Small intestine (tissue), 16 donors: ENCODE measurements at places on chromosomes 6 and 20.
A peak's percentile ranks its signal among the peaks of the same experiment; 100 is the strongest.

DNA sequence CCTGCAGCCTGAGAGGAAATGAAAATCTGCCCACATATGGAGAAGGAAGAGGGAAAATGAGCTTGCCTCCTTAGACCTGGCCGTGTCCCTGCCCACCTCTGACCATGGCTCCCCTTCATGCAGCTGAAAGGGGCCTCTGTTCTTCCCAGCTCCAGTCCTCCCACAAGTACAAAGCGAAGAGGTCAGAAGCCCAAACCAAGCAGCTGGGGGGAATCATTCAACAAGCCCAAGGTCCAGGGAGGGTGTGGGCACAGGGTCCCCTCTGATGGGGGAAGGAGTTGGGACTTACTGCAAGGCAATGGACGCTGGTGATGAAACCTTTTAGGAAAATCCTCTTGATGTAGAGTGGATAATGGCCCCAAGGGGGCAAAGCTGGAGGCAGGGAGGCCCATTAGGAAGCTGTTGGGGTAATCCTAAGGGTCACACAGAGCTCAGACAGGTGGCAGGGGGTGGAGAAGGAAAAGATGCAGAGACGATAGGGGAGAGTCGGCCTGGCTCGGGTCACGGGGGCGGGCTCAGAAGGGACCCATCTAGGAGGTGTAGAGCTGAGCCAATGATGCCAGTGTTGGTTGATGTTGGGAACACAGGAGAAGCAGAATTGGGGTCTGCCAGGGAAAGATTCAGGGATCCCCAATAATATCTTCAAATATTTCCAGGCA lies 16.1 kb upstream of the GRM4 start:
- DNase-seq = no peak

DNA sequence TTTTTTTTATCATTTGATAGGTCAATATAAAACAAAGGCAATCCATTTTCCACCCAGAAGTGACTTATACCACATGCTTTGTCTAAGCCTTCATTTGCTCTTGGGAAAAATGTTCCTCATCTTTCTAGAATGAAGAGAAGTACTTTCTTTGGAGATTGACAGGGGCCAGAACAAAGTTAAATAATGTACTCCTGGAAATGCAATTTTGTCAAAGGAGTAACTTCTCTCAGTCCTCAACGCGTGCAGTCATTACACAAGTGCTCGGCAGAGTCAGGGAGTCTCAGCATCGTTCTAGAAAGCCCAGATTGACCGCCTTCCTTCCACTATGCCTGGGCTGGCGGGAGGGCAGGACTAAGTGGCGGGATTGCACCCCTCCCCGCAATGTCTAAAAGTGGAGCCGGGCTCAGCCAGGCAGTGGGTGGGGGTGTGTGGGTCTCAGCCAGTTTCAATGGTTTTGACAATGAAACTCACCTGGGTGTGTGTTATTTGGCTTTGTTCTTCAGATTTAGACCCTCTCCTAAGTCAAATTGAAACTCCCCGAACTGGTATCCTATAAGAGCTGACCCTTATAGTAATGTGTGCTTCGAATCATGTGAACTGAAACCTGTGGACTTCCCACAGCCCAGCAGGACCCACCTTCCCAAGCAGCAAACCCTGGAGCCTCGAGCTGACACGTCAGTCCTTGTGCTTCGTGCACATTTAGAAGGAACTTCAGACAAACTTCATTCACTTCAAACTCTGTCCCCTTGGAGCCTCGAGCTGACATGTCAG lies 63.2 kb upstream of the DUSP22 start:
- no peak for DNase-seq

DNA sequence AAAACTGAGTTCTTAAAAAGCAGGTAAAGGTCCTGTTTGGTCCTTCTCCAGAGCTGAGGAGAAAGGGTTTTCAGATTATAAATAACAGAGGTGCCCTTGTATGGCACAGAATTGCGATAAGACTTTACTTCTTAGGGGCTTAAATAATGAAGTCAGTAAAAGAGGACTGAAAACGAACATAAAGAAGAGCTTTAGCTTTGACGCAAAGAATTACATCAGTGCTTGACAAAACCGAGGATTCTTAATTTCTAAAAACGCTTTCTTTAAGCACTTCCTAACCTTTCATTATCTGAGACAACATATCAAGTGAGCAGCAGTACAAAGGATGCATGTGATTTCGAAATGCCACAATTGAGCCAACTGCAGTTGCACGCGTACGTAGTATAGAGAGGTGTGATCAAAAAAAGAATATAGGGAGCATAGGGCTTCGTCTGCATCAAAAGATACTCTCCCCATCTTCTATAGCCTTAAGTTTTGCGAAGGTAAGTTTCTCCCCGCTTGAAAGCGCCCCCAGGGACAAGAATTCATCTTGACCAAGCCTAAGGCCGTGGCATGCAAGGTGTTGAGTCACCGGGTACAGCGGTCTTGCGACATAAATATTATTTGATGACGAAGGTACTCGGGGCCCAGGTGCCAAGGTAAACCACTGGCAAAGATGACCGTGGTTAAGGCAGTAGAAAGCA lies 778 bp upstream of the LOC128125822 start:
- DNase-seq = peak; percentile 88

DNA sequence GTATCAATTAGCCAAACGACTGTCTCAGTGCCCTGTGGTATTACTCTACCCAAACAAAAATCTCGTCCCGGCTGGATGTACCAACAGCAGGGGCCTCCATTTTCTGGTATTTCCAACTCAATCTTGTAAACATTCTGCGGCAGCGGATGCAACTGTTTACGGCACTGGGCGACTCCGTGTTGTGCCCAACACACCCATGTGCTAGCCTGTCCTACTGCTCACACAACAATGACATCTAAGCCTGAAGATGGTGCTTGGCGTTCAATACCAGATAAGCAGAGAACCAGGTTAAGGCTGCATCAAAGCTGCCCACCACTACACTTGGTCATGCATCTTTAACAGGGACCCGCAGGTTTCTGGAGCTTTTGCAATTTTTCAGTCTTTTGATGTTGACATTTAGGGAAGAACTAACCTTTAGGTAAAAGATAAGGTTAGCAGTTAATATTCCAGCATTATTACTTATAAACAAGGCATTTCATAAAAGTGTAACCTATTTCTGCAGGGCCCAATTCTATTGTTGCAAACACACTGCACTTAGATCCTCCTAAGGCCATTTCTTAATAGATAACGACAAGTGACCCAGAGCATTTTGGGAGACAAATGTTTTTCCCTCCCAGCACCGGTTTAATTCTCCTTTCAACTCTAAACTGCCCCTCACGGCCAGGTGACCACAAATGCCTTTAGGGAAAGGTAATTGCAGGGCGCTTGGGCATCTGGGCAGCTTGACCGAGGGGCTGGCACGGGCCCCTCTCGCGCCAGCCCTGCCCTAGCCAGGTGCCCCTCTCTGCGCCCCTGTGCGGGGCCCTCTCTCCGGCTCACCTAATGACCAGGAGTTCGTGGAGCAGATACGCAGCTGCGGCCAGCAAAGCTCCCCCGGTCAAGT lies 945 bp downstream of the FAXC start:
- DNase-seq = no peak

- DNase-seq = peak; percentile 92
Measured at GRCh38 chr20:40563296-40563950, 125.6 kb downstream of the MAFB start.

GRCh38 chr20:18363708-18364107 lies 75.4 kb downstream of the ZNF133 start:
- DNase-seq = no peak

DNA sequence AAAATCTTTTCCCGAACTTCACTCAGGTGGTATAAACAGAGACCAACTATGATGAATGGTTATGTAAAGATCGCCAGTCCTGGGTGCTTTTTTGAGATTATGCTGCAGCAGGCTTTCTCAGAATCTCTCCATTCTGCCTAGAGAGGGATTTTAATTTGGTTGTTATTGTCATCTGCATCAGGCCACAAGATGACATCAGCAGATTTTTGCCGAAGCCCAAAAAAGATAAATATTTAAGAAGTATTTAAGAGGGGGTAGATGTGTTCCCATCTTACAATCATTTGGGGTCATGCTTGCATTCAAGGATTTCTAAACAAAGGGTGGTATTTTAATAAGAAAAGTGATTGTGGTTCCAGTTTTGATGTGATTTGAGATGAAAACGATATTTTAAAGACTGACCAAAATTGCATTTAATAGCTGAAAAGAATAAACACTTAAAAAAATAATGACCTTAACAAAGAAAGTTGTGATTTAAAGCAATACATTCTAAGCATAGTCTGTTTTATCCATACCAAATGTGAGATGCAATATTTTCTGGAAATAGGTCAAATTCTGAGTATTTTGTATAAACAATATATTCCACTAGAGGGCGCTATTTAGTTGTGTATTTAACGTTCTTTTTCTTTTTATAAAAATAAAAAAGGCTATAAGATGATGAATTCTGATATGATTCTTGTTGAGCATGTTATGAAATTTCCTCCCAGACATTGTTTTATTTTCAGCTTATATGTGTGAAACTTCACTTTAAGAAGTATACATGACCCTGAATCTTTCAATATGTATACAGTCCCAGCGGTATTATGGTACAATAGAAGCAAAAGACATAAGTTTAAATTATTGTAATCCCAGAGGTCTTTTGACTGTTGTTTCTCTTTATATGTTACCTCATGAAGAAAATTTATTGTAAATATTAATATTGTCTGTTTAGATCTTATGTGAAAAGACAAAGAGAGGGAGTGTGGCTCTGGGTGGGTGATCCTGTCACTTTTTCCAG lies 51.0 kb upstream of the ZFP64 start:
- peak; percentile 19 for DNase-seq

GRCh38 chr6:165665384-165665672 lies 2.3 kb upstream of the PDE10A start:
- no peak for DNase-seq

DNA sequence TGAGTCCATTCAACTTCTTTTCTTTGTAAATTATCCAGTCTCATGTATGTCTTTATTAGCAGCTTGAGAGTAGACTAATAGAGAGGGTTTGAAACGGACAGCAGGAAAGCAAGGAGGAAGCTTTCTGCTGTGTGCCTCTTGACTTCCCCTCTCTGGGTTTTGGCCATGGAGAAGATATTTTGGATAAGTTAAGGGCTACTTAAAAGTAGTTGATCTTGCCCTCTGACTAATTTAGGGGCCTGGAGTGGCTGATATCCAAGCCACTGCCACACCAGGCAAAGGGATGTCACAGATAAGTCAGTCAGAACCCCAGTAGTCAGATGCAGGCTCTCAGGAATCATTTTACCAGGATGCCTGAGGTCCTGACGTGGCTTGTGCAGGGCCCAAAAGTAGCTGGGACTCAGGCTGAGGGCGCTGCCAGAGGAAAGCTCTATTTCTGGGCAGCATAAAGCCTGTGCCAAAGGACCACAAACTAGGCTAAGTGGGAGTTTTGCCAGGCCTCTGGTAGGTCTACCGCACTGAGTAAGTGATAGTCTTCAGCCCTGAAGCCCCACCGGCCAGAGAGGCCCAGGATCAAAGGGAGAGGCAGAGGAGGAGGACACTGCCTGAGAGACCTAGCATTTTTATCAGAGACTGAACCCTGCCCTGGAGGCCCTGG lies 41.6 kb upstream of the IYD start:
- DNase-seq = peak; percentile 28

- no peak for DNase-seq
Measured at GRCh38 chr20:39227416-39227815, 265.3 kb downstream of the DHX35 start.

GRCh38 chr6:31401403-31401802 lies 2.0 kb upstream of the MICA start:
- no peak for DNase-seq
